Inflammatory macrophage treated with lipopolysaccharide for 1 hour (primary cell): ENCODE measurements at places on chromosomes 2 and 18.

DNA sequence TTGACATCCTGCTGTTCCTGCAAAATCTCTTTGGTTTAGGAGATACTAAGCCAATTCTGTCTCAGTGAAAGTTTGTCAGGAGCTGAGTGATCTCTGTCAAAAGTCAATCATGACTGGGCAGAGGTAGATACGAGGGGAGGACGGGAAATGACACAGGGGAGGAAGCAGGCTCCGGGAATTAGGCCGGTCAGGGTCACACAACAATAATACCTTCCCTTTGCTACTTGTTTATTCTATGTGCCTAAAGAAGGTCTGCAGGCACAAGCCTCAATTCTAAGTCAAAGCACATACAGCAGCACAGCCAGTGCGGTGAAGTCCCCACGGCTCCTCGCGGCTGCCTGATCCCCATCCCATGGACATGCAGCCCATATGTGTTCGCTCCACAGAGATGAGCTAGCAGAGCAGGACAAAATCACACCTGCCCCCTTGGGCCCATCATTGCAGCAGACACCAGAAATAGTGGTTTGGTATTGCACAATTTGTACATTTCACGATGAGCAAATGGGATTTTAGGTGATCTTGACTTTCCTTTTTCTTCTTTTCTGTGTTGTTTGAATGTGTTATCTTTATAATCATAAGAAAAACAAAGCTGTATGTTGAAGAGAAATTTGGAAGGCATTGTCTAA is 141.4 kb downstream of the VAPA start:
- DNase-seq: no peak

- peak; percentile 85 for DNase-seq
These were observed 918 bp upstream of the HNRNPLL start for GRCh38 chr2:38603402-38604290.

GRCh38 chr2:99803846-99804245 is 314.0 kb upstream of the REV1 start:
- DNase-seq: no peak

GRCh38 chr18:44181951-44182747 is 498.5 kb upstream of the SETBP1 start:
- DNase-seq: no peak

- peak; percentile 68 for DNase-seq
These were observed 70.6 kb upstream of the KLF7 start for GRCh38 chr2:207236156-207236935.

DNA sequence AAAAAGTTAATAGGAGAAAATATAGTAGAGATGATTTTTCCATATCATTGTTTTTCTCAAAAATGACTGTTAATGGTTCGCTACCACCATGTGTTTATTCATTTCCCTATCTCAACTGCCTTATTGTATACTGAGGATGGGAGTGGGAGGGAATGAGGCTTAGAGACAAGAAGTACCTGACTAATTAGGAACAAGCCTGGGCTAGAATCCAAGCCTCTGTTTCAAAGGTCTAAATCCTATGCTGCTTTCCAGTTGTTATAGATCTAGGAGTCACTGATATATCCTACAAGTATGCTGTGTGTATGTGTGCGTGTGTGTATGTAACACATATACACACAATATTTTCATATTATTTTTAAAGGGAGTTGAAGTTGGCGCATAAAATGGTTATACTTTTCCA is 465.9 kb downstream of the EPHA4 start:
- no peak for DNase-seq

- no peak for DNase-seq
These were observed 40.9 kb downstream of the GORASP2 start for GRCh38 chr2:170969872-170970496.

- DNase-seq: peak; percentile 51
These were observed 21.5 kb upstream of the TMEM87B start for GRCh38 chr2:112033600-112033999.

DNA sequence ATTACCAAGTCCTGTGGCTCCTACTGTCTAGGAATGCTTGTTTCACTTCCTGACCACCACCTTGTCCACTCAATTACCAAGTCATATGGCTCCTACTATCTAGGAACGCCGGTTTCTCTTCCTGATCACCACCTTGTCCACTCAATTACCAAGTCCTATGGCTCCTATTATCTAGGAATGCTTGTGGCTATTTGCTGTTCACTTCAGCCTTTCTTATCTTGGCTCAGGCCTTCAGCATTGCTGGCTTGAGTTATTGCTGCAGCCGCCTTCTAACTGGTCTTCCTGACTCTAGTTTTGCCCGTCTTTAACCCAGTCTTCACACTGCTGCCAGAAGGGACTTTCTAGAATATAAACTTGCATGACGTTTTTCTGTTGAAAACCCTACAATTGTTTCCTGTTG is 82.5 kb upstream of the GAREM1 start:
- DNase-seq: no peak

DNA sequence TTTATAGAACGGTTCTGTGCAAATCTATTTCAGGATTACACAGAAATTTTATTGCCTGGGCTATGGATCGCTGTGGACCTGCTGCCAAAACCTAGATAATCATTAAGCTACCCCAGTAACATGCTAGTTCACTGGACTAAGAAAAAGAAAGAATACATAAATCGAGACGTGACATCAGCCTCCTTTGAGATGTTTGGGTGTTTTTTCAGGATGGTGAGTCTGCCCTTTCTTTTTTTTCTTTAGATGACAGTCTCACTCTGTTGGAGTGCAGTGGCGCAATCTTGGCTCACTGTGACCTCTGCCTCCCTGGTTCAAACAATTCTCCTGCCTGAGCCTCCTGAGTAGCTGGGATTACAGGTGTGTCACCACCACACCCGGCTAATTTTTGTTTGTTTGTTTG is 52.0 kb downstream of the FHOD3 start:
- DNase-seq: no peak

GRCh38 chr2:111143843-111144198 is 23.1 kb downstream of the BCL2L11 start:
- no peak for DNase-seq

DNA sequence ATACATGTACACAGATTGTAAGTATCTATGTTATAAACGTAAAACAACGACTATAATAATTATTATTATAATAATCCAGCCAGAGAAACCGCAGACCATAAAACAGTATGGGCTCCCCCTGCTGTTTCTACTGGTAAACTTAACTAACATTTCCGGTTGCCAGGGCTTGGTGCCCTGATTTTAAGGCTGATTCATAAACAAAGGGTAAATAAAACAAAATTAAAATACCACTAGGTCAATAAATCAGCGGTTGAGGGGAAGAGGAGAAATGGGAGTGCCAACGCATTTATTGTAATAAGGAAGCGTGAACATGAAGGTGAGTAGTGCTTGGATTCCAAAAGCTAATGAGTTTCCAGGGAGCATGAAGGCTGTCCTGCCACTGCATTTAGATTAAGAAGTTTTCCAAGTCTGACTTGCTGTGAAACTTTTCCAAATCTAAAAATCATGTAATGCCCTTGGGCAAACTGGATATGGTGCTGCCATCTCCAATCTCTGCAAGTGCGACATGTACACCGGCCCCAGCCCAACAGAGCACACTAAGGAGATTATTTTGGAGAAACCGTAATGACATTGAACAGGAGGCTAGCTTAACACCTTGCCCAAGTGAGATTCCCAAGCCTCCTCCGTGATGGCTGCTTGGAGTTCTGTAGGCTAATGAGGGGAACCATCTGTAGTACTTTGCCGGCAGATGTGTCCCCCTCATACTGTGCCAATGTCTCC is 50.7 kb upstream of the HNRNPA3 start:
- DNase-seq: peak; percentile 60

DNA sequence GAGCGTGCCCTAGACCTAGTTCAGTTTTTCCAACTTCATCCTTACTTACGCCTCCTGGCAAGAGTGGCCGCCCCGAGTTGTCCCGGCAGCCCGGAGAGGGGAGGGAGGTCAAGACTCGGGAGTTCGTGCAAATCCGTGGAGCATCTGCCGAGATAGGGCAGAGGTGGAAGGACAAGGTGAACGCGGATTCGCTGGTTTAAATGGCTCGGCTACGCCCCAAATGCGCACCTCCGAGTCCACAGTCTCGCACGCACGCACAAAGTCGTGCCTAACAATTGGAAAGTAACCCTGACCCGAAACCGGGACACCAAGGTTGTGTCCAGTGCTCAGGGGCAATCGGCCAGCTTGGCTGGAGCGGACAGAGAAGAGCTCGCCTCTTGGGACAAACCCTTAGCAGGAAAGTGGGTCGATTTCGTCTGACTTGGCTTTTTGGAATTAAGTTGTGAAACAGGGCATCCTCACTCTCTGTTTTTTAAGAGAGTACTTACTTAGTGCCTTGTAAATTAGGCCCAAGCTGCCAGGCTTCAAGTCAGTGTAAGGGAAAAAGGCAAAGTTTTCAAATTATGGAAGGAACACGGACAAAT is 726 bp upstream of the SS18 start:
- no peak for DNase-seq

DNA sequence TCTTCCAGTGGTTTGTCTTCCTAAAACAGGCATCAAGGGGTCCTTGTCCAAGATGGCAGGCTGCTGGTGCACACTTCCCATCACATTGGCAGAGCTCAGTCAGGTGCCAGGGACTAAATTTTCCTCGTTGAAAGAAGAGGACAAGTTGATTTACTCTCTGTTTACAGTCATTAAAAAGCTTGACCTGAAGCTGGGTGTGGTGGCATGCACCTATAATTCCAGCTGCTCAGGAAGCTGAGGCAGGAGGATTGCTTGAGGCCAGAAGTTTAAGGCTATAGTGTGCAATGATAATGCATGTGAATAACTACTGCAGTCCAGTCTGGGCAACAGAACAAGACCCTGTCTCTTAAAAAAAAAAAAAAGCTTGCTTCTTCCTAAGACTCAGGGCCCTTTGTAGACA is 3.6 kb upstream of the PLB1 start:
- DNase-seq: no peak

DNA sequence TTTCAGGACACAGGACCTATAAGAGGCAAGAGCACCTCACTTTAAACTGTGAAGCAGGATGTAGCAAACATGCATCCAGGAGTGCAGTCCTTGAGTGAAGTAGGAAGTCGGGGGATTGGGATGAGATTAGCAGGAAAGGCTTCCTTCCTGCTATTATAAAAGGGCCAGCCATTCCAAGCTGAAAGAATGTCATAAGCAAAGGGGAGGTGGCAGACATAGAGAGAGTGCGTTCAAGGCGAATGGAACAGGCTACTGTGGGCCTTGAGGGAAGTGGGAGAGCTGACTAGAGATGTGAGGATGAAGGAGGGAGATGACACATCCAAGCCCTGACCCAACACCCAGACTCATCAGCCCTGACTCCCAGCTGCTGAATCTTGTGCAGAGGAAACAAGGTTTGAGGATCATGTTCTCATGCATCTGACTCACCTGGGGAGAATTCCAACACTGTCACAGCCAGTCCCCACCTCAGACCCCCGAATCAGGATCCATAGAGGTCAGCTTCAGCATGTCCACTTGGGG is 63.9 kb downstream of the GYPC start:
- no peak for DNase-seq

GRCh38 chr18:31685097-31686082 is 1.0 kb upstream of the B4GALT6 start:
- peak; percentile 75 for DNase-seq

GRCh38 chr18:9380621-9381395 is 46.2 kb downstream of the TWSG1 start:
- no peak for DNase-seq

GRCh38 chr2:83972128-83972527 is 487.0 kb downstream of the SUCLG1 start:
- DNase-seq: no peak

GRCh38 chr2:63596401-63596883 is 7.7 kb downstream of the MDH1 start:
- peak; percentile 93 for DNase-seq

- DNase-seq: no peak
These were observed 9.4 kb downstream of the FAM210A start for GRCh38 chr18:13716916-13717315.

GRCh38 chr18:78293540-78293939 is 686.1 kb upstream of the SALL3 start:
- no peak for DNase-seq

DNA sequence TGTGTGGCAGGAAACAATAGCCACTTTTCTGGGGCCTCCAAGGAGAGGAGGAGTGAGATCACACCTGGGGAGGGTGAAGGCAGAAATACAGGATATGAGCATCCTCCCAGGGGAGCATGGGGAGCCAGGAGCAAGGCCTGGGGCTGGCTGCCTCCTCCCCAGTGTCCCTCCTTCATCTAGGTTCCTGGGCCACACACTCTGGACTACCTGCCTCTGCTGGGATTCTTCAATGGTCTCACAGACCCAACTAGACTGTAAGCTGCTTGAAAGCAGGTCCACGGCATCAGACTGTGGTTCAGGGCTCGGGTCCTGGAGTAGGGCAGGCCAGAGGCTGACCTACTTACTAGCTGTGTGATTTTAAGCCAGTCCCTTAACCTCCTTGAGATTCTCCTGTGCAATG is 94.0 kb downstream of the MCFD2 start:
- no peak for DNase-seq

- DNase-seq: no peak
These were observed 99.4 kb upstream of the RASGRP3 start for GRCh38 chr2:33377048-33377447.

- DNase-seq: no peak
These were observed 40.2 kb downstream of the ONECUT2 start for GRCh38 chr18:57475408-57475807.

GRCh38 chr18:34773961-34774766 is 64.1 kb downstream of the DTNA start:
- no peak for DNase-seq

DNA sequence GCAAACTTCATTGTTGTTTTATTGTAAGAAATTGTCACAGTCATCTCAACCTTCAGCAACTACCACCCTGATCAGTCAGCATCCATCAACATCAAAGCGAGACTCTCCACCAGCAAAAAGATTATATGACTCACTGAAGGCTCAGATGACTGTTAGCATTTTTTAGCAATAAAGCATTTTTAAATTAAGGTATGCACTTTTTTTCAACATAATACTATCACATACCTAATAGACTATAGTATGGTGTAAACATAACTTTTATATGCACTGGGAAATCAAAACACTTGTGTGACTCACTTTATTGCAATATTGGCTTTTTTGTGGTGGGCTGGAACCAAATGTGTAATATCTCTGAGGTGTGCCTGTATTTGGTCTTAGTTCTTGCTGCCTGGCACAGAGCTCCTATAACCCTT is 15.6 kb downstream of the SCN1A start:
- no peak for DNase-seq

DNA sequence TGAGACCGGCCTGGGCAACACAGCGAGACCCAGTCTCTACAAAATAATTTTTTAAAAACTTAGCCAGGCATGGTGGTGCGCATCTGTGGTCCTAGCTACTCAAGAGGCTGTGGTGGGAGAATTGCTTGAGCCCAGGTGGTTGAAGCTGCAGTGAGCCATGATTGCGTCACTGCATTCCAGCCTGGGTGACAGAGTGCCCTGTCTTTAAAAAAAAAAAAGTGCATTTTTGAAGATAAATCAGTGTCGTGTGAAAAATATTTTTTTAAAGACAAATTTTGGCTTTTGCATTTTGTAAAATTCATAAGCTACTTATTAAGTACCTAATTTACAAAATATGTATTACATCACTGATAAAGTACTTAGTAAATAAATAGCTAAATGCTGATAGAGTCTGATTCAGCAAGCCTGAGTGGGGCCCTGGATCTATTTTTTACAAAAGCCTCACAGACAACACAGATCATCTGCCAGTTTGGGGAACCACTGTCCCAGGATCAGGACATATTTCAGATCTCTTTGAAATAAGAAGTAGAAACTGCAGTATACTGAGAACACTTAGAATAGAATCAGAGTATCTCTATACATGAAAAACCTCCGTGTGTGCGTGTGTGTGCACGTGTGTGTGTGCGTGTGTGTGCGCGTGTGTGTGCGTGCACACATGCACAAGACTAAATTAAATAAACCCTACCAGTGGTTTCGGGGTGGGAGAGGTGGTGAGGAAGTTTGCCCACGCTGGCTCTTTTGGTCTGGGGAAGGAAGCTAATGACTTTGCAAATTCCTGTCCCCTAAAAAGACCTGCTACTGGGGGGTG is 61.6 kb downstream of the AAK1 start:
- DNase-seq: peak; percentile 54
